ENCODE measurements at places on chromosomes 1 and 21.
A peak's percentile ranks its signal among the peaks of the same experiment; 100 is the strongest.

- DNase-seq = no peak
Measured at GRCh38 chr1:57736940-57737339, 313.1 kb upstream of the DAB1 start.

GRCh38 chr1:199545780-199546179, 481.7 kb upstream of the NR5A2 start:
- DNase-seq = no peak

GRCh38 chr21:37700641-37701202, 215.5 kb downstream of the KCNJ6 start:
- DNase-seq = peak; percentile 56

DNA sequence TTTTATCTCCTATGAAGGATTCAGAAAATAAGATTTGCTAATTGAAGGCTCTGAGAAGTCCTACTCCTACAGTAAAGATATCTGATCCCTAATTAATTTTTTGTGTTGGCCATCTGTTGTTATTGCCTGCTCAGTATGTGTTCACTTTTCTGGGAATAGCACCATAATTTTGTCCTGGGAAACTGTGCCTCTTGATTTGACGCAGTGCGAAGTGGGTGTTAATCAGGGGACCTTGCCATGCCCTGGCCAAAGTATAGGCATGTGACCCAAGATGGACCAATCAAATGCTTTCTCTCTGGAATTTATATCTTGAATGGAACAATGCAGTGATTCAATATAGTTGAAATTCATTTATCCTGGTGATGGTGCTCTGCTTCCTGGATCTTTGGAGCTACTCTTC, 30.4 kb upstream of the GNG12 start:
- DNase-seq = no peak

DNA sequence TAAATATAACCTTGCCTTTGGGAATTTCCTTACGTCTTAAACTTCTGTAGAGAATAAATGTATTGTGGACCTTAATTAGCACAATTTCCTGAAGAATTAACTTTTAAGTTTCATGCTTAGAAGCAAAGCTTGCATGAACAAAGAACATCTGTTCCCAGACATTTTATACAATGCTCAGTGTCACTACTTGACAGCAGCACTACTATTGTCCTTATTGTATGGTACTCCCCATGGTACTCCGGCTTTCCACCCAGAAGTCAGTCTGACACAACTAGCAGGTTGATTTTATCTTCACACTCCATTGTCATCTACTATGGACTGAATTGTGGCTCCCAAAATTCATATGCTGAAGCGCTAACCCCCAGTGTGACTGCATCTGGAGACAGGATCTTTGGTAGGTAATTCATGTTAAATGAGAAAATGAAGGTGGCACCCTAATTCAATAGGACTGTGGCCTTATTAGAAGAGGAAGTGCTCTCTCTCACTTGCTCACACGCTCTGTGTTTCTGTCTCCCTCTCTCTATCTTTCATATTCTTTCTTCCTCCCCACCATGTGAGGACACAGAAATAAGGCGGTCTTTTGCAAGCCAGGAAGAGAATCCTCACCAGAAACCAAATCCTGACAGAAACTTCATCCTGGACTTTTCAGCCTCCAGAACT, 10.7 kb upstream of the OR2B11 start:
- no peak for DNase-seq

- DNase-seq = peak; percentile 94
Measured at GRCh38 chr1:153985941-153986761, at the start of gene RAB13. Gene RAB13, minus strand, starts transcription at chr1:153986339. Its CDS starts 103 bp downstream, at chr1:153986236.

Data from kidney (tissue), 22 donors.